Activated CD4-positive, CD25-positive, alpha-beta regulatory T cell treated with anti-CD3 and anti-CD28 coated beads, Interleukin-2, amount 50 U/mL, for 72 hours (primary cell): ENCODE measurements at places on chromosomes 4 and X.

GRCh38 chr4:55066018-55066417, 59.4 kb downstream of the KDR start:
- DNase-seq, result no peak

- no peak for DNase-seq
These were observed 308.5 kb downstream of the ARHGAP24 start for GRCh38 chr4:85783483-85783882.

DNA sequence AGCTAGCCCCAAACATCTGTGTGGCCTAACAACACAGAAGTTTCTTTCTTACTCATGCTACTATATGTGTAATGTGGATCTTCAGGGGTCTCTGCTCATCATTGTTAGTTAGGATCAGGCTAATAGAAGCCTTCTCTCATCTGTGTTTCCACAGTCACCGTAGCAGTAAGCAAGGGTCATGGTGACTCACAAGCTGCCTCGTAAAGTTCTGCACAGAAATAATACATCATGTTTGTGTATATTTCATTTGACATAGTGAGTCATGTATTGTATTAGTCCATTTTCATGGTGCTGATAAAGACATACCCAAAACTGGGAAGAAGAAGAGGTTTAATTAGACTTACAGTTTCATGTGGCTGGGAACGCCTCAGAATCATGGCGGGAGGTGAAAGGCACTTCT, 38.7 kb downstream of the SLC4A4 start:
- DNase-seq, result no peak

GRCh38 chr4:181143250-181143854, 1099.8 kb upstream of the TENM3 start:
- peak; percentile 70 for DNase-seq

GRCh38 chr4:80112236-80112635, 39.2 kb upstream of the ANTXR2 start:
- no peak for DNase-seq

DNA sequence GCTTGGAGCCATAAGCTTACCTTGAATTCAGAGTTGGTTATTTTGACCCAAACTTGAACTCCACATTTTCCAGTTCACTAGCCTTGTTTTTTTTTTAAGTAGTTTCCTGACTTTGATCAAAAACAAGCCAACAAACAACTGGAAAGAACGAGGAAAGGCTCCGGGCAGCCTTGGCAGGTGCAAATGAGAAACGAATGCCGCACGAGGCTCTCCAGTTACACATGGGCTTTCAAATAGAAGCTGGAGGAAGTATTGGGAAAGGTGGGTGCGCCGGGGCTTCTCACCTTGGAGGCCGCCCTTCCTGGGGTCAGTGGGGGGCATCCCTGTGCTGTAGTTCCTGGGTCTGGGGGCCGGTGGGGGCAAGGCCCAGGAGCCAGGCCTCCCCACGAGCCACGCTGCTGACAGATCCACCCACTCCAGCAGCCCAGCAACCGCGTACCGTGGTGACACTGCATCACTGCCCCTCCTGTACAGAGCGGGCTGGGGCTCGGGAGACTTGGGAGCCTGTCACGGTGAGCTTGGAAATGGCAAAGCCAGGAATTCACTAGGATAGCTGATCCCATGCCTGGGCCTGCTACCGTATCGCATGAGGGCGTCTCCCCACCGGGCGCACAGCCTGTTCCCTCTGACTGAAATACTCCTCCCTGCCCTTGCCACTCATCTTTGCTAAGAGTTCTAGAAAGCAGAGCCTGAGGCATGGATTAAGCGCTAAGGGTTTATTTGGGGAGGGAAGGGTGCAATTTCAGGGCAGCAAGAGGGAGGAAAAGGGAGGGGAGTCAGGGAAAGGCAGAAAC, 50.9 kb upstream of the ADRA2C start:
- no peak for DNase-seq

DNA sequence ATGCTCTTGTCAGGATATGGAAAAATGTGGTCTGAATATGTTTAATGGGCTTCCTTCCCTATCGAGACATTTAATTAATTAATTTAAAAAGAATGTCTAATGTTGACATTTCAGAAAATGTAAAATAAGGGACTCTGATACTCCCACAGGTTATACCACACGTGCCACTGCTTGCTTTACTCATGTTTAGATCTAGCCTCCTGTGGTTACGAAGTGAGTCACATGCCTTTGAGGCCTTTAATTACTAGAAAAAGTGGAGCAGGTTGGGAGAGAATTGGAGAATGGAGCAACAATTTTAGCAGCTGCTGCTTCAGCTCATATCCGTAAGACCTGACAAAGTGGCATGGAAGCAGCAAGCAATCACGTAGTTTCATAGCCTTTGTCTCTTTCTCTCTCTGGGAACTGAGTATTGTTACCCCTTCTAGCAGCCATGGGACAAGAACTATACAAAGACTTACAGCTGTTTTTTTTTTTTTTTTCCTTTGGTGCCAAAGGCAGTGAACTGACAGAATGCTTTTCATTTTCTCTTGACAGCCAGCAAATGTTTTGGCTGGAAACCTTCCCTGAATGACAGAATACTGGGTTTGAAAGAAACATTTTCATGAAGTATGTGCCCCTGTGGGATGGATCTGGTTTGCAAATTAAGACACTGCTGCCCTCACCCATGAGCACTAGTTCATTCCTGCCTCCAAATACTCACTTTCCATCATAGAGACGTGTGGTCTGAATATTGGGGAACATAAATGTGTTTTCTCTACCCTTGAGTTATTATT, 355.1 kb upstream of the PABPC5 start:
- DNase-seq, result no peak

GRCh38 chr4:82739287-82740190, 59.1 kb downstream of the SCD5 start:
- peak; percentile 75 for DNase-seq

- DNase-seq, result no peak
These were observed 40.3 kb downstream of the MED28 start for GRCh38 chr4:17654701-17655100.

DNA sequence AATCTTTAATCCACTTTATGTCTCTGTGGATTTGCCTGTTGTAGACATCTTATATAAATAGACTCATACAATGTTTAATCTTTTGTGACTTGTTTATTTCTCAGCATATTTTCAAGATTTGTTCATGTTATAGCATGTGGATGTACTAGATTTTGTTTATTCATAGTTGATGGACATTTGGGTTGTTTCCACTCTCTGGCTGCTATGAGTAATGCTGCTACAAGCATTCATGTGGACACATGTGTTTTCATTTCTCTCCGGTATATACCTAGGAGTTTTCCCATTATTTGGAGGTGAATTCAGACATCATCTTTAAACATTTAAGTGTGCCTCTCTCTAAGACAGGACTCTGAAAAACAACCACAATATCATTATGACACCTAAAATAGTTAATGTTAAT, 2.3 kb downstream of the IKBKG start:
- DNase-seq, result no peak

GRCh38 chr4:8643441-8643840, 50.9 kb downstream of the CPZ start:
- DNase-seq, result no peak

DNA sequence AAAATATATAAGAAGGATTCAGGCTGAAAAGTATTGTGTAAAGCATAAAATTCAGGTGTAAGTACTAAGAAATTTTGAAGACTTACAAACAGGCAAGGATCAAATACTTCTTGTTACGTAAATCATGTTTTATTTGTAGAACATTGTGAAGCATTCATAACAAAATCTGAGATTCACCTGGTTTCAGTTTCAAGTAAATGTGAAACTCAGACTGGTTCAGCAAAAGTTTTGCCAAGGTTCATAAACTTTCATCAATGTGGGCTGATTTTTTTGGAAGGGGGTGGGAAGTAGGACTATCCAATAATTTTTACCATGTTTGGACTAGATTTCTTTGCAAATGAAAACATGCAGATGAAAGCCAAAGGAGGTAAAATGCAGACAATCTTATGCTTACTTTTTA, 527.7 kb downstream of the ANKRD50 start:
- no peak for DNase-seq

GRCh38 chr4:3317011-3317655, 24.3 kb downstream of the RGS12 start:
- no peak for DNase-seq

GRCh38 chr4:183399616-183400015, 44.8 kb upstream of the CDKN2AIP start:
- DNase-seq, result no peak

DNA sequence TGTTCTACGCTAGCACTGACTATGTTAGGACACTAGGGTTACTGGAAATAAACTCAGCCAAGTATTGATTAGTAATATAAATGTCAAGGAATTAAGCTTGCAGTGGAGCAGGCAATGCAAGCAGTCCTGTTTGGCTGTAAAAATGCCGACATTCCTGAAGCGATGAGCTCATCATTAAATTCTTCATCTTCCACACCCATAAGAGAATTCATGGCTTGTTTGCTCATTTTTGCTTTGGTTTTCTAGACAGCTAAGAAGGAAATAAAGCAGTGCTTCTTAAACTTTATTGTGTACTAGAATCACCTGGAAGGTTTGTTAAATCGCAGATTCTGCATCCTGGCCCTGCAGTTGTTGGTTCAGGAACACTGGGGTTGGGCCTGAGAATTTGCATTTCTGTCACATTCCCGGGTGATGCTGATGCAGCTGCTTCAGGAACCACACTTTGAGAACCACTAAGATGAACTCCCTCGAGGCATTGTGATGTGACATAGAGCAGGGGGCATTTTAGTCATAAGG, 17.8 kb downstream of the ANXA3 start:
- no peak for DNase-seq

DNA sequence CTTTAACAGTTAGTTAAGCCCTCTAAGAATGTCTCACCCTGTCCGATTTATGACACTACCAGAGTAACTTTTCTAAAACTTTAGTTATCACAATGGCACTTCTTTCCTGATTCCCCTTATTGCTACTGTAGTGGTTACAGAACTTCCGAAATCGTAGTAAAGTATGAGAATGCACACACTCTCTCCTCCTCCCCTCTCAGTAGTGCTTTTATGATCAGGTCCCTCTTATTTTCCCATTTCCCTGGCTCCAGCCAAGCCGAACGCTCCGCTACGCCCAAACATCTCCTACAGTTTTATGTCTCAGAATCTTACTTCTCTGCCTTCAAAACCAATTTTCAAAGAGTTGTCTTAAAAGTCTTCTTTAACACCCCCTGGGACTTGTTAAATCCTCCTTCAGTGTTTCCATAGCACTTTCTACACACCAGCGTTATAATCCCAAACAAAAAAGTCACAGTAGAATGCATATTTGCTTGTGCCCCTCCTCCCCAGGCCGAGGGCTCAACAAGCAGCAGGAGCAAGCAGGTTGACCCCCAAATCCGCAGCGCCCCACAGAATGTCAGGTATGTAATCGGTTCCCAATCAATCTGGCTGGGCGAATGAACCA, 671 bp downstream of the HPF1 start:
- DNase-seq, result no peak

- no peak for DNase-seq
These were observed 89.3 kb upstream of the HHIP start for GRCh38 chr4:144556636-144557035.

DNA sequence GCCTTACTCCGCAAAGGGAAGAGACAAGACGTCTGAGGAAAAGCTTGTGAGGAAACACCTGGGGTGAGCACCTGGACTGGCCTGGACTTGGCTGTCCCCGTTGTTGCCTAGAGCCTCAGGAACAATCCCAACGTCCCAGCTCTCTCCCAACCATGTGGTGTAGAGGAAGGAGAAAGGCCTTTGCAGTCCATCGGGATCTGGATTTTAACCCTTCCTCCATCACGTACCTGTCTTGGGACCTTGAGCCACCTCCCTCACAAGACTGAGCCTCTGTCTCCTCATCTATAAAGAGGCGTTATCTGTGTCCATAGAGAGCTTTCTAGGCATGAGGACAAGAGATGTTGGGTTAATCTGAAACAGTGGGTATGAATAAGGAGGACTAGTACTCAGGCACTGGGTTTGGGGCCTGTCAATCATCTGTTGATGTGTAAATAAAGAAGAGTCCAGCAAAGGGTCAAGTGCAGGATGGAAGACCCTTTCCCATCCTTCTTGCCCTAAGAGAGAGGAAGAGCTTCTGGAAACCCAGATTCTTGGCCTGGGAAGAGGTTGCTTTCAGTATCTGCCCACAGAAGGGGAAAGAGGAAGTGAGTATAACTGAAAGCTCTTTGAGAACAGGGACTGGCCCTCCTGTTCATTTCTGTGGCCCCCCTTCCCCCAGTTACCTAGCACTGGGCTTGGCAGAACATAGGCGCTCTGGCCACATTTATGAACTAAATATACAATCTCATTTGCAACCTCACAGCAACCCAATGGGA, 137.1 kb downstream of the PJA1 start:
- DNase-seq, result no peak

GRCh38 chr4:76773766-76774165, 124.2 kb downstream of the SOWAHB start:
- DNase-seq, result no peak

DNA sequence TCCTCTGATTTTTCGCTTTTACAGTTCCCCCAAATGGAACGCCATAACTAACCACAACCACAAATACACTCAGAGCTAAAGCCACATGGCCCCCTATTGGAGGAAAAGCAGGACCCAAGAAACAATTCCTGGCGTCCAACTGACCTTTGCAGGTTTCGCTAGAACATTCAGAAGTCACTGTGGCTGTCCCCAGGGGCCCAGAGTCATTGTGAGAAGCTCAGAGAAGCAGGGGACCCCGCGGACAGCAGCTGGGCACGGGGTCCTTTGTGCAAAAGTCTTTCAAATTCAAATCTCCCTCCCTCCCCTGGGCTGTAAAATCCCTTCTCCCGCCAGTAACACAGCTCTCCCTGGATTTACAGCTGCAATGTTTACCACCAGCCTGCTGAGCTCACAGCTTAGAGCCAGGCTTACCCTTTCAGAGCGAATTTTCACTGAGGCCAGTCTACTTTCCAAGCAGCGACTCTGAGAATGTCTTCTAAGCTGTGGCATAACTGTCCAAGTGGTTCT, 214.8 kb downstream of the CRLF2 start:
- no peak for DNase-seq

GRCh38 chrX:25048178-25048577, 32.4 kb upstream of the ARX start:
- DNase-seq, result no peak

DNA sequence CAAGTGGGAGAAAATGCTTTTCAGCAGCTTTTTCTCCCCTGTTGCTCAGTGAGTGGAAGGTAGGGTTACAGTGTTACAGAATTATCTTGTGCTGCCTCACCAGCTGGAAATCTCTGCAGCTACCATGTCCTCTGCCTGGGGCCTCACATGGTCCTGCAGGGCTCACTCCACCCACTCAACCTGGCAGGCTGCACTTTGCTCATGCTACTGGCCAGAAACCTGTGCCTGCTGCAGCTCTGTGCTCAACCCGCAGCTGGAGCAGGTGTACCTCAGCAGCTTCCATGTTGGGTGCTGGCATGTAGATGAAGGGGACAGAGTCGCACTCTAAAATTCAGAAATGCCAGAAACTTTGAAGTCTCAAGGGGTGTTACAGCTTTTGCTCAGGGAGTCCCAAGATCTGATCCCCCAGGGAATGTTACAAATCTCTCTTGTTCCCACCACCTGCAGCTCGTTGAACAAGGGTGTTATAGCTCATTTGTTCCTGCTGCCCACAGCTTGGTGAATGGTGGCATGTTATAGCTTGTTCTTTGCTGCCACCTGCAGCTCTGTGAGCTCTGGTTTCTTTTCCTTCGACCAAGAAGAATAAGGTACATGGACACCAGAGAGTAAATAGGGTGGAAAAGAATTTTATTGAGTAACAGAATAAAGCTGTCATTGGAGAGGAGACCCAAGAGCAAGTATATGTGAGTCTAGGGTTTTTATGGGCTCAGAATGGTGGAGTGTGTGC, 845.8 kb downstream of the TECRL start:
- DNase-seq, result no peak
